ENCODE measurements at places on chromosomes 13 and 19.

- no peak within 1 kb of the TSS for H3K27ac ChIP-seq
- H3K36me3 ChIP-seq, result no peaks in the 10 kb centered on the region
- DNase-seq, result no peak
- peaks cover 41% of the 10 kb centered on the region for H3K27me3 ChIP-seq
These were observed at the start of gene F7 for GRCh38 chr13:113105032-113105920. F7 (plus strand) TSS chr13:113105791; CDS start chr13:113105842, 51 bp downstream.

GRCh38 chr19:45200568-45200967 lies 22.0 kb downstream of the BLOC1S3 start:
- DNase-seq, result no peak
- H3K27me3 ChIP-seq, result peaks cover 6% of the 10 kb centered on the region
- no peak overlapping the region for H3K27ac ChIP-seq
- no peaks in the 10 kb centered on the region for H3K36me3 ChIP-seq

DNA sequence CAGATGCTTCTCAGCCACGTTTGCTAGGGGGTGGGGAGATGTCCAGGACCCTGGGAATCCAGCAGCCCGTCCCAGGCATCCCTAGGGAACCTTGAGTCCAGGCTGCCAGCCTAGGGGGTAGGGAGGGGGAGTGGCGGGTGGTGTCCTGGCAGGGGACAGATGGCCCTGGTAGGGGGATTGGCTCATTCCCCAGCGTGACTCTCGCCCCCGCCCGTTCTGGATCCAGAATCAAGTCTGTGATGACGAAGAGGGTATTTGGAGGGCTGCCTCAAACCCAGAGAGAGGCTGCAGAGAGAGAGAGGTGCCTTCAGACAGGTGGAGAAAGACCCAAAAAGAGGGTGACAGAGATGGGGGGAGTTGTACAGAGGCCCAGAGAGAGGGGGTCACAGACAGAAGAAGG lies 4.1 kb downstream of the SLC17A7 start:
- H3K27ac ChIP-seq, result no peak overlapping the region
- H3K36me3 ChIP-seq, result no peaks in the 10 kb centered on the region
- H3K27me3 ChIP-seq, result peaks cover 70% of the 10 kb centered on the region
- H3K4me3 ChIP-seq, result no peak overlapping the region

DNA sequence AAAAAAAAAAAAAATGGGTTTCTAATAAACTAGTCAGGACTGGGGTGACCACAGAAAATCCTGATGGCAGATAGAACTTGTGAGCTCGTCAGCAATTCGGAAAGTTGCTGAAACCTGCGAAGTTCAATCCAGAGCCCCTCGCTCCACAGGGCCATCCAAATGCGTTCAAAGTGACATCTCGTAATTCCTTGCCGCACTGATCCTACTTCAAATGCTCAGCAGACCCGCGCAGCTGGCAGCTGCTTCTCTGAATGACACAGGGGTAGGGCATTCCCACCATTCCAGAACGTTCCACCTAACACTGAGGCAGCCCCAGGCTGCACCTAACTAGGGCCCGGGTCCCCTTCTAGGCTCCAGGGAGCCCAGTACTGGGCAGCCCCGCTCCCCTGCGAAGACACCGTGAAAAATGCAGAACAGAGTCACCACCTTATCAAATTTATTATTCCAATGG lies 4.8 kb upstream of the DAPK3 start:
- H3K36me3 ChIP-seq, result peaks cover 58% of the 10 kb centered on the region
- no peak for DNase-seq
- peaks cover 22% of the 10 kb centered on the region for H3K4me1 ChIP-seq

GRCh38 chr13:30074431-30074830 lies 224.0 kb upstream of the UBL3 start:
- H3K27me3 ChIP-seq, result no peaks in the 10 kb centered on the region
- no peaks in the 10 kb centered on the region for H3K4me1 ChIP-seq
- no peak overlapping the region for H3K4me3 ChIP-seq

DNA sequence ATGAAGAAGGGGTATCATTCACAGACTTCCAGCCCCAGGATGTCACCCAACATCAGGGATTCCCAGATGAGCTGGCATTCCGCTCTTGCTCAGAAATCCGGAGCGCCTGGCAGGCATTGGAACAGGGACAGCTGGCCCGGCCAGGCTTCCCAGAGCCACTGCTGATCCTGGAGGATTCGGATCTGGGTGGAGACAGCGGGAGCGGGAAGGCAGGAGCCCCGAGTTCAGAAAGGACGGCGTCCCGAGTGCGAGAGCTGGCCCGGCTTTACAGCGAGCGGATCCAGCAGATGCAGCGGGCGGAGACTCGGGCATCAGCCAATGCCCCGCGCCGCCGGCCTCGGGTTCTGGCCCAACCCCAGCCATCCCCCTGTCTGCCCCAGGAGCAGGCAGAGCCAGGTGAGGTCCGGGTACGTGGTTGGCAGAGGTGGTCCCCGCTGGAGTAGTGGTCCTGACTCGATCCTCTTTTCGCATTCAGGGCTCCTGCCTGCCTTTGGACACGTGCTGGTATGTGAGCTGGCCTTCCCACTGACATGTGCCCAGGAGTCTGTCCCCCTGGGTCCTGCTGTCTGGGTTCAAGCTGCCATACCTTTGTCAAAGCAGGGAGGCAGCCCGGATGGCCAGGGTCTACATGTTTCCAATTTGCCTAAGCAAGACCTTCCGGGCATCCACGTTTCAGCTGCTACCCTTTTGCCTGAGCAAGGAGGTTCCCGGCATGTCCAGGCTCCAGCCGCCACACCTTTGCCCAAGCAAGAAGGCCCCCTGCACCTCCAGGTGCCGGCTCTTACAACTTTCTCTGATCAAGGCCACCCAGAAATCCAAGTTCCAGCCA lies 11.0 kb downstream of the PLEKHG2 start:
- H3K36me3 ChIP-seq, result peaks cover 67% of the 10 kb centered on the region
- no peak overlapping the region for H3K27ac ChIP-seq
- H3K4me3 ChIP-seq, result no peak overlapping the region
- H3K4me1 ChIP-seq, result peaks cover 12% of the 10 kb centered on the region
- no peaks in the 10 kb centered on the region for H3K27me3 ChIP-seq

DNA sequence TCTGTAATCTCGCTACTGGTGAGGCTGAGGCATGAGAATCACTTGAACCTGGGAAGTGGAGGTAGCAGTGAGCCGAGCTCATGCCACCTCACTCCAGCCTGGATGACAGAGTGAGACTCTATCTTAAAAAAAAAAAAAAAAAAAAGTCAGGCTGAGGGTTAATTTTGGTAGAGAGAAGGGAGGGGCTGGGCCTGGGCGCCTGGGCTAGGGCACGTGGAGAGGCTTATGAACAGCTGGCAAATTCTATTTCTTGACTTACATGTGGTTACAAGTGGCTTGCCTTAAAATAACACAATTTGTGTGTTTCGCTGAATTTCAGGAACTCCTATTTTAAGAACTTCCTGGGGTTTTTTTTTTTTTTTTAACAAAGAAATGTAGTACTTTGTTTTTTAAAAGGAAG lies 47.6 kb upstream of the MAP3K10 start:
- no peaks in the 10 kb centered on the region for H3K36me3 ChIP-seq
- peaks cover 5% of the 10 kb centered on the region for H3K4me1 ChIP-seq
- no peak overlapping the region for H3K4me3 ChIP-seq
- DNase-seq, result no peak
- H3K27me3 ChIP-seq, result no peaks in the 10 kb centered on the region

- DNase-seq, result no peak
- no peak overlapping the region for H3K4me3 ChIP-seq
These were observed 62.9 kb downstream of the RASA3 start for GRCh38 chr13:114069376-114070097.

GRCh38 chr13:77514336-77514726 lies 21.2 kb upstream of the SCEL start:
- no peak overlapping the region for H3K4me3 ChIP-seq
- no peak overlapping the region for H3K27ac ChIP-seq
- no peaks in the 10 kb centered on the region for H3K27me3 ChIP-seq
